ENCODE measurements at places on chromosomes 7 and 10.

- no peak for DNase-seq
These were observed 103.8 kb upstream of the AHR start for GRCh38 chr7:17194656-17195055.

DNA sequence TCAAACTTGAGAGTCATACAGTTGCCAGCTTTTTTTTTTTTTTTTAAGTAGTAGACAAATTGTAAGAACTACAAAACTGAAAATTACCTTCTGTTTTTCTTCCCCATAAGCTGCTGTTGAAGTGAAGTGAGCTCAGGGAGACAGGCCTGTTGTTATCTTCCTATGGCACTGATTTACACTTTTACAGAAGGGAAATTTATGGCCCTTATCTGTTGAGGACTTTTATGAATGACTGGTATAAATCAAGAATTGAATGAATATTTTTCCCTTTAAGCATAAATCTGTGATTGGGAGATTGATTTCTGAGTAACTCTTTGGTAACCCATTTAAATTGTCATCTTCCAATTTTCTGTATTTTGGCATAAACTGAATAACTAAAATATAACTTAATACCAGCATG lies 124.0 kb downstream of the SDK1 start:
- DNase-seq: no peak

DNA sequence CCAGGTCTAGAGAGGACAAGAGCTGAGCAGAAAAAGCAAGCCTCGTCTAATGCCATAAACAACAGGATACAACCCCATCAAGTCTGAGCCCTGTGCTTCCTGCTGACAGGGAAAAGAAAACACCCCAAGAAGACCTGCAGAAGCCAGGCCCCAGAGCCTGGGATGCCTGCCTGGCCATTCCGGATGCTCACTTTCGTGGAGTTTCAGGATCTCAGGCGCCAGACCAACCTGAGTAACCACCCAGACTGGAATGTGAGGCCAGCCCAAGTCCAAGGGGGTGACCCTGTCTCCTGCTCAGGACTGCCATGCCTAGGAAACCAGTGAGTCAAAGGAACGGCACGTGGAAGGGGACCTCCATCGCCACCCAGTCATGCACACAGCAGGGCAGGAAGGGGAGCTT lies 74.3 kb downstream of the PLXNA4 start:
- DNase-seq: no peak

DNA sequence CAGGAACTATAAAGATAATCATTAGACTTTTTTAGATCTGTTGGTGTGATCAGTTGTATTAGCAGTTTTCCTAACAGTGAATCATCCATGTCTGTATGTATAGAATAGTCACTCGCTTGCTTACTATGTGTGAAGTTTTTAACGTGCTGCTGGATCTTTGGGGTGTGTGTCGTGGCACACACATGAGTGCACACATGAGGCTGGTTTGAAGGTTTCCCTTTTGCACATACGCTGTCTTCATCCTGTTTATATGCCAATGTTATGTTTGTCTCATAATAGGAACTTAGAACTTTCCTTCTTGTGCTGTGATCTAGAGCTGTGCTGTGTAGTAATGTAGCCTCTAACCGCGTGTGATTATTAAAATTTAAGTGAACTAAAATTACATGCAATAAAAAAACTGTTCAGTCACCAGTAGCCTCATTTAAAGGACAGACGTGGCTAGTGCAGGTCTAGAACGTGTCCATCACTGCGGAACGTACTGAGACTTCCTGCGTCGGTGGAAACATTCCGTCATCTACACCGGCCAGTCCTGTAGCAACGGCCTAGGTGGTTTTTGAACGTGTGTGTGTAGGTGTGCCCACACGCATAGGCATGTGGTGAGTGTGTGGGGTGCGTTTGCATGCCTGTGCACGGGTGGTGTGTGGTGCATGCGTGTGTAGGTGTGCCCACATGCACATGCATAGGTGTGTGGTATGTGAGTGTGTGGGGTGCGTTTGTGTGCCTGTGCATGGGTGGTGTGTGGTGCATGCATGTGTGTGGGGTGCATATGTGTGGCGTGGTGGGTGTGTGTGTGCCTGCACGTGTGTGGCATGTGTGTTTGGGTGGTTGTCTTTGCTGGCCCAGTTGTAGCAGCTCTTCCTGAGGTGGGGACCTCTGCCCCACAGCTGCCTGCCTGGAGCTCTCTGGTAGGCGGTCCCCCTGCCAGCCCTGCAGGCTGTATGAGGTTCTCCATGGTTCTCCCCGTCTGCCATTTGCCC lies 56.6 kb downstream of the INPP5A start:
- DNase-seq: no peak

DNA sequence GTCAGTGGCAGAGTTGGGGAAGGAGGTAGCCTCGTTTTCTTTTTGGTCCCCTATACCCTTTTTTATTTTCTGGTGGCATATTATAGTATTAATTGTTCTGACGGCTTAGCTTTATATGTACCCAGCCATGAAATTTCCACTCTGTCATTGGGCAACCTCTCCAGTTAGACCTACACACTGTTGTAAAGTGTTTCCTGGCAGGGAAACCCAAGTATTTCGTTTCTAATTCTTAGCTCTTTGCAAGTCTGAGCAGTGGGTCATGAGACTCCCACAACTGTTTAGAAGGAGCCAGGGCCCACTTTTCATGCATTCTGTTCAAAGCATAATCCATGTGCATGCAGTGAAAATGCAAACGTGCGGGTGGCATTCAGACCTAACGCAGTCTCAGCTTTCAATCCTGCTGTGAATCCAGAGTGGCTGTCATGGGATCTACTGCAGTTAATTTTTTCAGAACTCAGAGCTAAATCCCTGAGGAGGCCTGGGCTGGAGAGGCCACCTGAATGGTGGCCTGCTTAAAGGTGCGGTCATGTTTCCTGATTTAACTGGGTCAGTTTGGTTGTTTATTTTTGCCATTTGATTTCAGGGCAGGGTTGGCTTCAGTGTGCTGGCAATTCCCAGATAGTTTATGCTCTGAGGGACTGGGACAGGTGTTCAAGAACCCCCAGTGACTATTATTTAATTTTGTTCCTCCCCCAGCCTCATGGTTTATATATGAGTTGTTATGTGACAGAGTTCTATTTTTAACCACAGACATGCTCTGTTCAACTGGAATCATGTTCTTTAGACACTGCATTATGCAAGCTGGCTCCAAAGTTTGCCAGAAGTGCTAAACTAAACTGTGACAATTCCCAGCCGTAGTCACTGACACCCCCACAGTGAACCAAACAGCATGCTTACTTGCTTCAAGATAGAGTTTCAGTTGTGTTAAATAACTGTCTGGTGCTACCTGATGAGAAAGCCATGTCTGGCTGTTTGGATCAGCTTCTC lies 27.4 kb upstream of the SYPL1 start:
- no peak for DNase-seq

GRCh38 chr10:87095236-87095945 lies 385 bp downstream of the SHLD2 start:
- DNase-seq: peak; percentile 76

DNA sequence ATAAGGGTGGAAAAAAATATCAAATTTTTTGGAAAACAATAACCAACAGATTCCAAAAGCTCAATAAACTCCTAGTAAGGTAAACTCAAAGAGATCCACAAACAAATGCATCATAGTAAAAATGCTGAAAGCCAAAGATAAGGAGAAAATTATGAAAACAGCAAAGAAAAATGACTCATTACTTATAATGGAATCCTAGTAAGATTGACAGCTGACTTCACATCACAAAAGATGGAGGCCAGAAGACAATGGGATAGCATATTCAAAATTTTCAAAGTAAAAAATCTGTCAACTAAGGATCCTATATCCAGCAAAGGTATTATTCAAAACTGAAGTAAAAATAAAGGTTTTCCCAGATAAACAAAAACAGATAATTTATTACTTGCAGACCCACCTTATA lies 183.4 kb upstream of the VIPR2 start:
- no peak for DNase-seq

Measured in HL-60 (cell line).